ENCODE measurements at places on chromosomes 5 and 9.
A peak's percentile ranks its signal among the peaks of the same experiment; 100 is the strongest.

DNA sequence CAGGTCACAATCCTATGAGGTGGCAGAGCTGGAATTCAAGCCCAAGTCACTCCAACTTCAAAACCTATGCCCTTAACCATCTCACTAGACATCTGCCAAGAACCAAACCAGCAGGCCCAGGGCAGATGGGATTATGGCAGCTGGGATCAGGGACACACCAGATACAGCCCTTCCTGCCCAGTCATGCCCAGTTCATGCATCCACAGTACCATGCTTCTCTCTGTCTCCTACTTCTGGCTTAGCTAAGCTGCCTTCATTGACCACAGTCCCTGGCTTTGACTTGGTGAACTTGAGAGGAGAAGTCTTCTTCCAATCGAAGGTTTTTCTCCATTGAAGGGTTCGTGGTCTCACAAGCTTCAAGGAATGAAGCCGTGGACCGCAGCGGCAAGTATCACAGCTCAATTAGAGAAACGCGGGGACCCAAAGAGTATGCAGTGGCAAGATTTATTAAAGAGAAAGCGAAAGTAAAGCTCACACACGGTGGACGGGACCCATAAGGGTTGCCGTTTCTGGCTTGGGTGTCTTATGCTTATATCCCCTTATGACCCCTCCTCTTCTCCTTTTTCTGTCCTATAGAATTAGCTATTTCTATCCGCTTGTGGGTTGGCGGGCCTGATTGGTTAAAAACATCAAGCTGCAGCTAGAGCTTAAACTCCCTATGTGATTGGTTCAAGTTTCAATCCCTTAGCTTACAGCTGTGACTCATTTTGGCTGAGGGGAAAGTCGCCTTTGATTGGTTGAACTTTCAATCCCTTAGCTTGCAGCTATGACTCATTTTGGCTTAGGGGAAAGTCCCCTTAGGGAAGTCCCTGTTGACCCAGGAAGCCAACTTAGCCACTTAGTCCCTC, 101.2 kb downstream of the TRIM36 start:
- peak; percentile 48 for DNase-seq

- no peak for DNase-seq
These were observed 706.1 kb upstream of the CDH18 start for GRCh38 chr5:20694121-20694520.

DNA sequence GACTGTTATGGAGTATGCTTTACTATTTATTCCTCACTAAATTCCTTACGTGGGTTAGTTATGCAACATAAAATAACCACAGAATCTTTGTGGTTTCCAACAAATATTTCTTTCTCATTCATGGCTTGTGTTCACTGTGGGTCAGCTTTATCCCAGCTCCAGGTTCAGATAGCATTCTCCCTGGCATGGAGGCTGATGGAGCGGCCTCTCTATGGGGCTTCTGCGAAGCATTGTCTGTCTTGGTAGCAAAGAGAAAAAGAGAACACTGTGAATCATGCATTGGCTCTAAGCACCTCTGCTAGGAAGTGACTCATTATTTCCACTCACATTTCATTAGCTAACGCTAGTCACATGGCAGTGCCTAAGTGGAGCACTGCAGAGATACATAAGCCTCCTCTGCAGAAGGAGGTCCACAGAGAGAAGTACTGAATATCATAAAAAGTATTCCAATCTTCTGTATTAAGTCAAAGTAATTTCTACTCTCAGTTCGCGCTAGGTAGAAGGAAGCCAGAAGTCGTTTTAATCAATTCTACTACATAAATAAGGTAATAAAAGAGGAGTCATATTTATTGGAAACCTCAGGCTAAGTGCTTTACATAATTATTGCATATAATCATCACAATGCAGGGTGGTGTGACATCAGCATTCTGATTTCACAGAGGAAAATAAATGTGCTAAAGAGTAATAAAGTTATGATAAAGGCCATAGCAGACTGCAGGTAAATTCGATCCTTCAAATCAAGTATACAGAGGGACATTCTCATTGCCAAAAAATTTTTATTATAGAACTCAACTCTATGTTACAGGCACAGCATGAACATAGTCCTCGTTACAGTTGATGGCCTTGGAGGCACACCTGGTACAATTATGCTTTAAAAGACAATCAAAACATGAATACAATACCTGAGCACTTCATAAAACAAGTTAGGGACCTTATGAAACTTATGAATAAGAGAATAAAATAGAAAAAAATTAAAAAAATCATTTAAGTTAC, 531.1 kb downstream of the CETN3 start:
- DNase-seq = no peak

GRCh38 chr5:60835554-60835953, 8.5 kb downstream of the ELOVL7 start:
- DNase-seq = no peak

DNA sequence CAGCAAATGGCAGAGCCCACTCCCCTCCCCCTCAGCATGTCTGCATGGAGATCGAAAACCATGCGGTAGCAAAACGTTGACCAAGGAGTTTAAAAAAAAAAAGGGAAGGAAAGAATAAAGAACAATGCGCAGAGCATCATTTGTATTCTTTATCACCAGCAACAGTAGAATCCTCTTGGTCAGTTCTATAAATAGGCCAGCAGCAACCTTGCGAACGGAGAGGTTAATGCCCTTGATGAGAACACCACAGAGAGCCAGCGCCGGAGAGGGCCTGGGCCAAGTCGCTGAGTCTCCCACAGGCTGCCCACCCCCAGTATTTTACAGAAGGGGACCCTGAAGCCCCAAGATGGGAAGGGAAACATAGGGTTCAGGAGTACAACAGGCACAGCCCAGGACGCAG, 22.7 kb downstream of the WHRN start:
- DNase-seq = no peak

DNA sequence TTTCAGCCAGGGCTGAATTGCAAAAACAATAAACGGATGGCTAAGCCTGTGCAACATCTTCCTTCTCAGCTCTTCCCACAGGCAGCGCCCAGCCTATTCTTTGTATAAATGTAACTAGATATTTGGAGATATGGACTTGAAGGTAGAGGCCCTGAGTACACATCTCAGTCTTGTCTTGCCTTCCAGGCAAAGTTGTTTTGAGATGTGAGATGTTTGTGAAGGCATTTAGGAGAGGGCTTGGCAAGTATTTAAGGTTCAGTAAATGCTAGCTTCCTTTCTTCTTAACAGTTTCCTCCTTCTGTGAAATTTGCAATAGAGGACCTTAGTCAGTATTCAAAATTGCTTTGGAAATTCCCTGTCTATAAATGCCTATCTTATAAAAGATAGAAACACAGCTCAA, 228.8 kb downstream of the NR2F1-AS1 start:
- DNase-seq = no peak

DNA sequence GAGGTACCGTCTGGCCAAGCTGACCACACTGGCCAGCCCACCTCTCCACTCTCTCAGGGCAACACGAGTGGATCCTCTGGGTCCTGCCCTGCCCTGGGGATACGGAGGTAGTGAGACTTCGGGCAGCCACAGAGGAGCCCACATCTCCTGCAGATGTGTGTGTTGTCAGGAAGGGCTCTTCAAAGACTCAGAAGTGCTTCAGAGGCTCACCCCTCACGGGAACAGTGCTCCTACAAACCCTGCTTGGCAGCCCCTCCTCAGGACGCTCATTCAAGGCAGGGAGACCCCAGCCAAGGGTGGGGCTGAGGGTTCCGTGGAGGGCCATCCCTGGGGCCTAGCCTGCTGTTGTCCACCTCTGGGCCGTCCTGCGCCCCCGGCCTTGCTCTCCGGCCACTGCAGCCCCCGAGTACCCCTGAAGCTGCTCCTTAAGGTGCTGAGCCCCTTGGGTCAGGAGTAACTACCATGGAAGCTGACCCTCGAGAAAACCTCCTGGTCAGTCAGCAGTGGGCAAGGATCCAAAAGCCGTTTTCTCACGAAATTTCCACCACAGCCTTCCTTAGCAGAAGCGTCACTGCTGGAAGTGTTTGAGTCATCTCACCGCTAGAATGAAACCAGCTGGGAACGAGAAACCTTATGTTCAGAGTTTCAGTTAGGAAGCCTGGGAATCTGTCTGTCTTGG, 23.2 kb upstream of the LRRC14B start:
- no peak for DNase-seq

GRCh38 chr5:171444582-171444981, 25.1 kb downstream of the FGF18 start:
- DNase-seq = no peak

DNA sequence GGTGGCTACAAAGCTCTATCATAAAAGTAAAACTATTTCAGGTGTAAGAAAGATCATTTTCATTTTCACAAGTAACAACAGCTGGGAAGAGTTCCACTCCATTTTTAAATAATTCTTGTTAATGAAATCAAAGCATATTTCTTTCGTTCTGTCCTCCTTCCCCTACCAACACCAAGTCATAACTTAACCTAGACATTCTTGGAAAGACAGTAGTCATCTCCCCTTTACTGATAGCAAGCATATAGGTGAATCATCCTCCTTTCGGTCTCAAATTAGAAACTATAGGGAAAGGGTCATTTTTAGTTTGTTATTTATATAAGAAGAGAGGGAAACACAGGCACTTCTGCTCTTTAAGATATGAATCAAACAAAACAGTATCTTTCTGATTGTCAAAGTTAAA, 38.2 kb downstream of the MPDZ start:
- no peak for DNase-seq

DNA sequence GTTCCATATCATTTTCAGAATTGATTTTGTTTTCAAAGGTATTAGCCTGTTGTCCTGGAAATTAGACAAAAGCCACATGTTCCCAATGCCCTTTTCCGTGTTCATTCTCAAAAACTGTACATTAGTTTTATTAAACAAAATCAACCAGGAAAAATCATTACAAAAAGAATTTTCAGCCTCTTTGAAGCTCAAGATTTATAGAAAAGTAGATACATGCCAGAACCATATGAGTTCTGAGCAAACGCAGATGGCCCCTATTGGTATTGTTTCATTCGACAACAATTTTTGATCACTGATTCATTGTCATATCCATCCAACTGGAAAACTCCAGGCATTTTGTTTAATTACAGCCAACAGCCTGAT, 148.5 kb upstream of the GRAMD2B start:
- no peak for DNase-seq

GRCh38 chr9:117526674-117527073, 111.8 kb upstream of the ASTN2 start:
- DNase-seq = no peak
